ENCODE measurements at places on chromosomes 3 and 15. TPM values are rescaled to one million over a fixed set of nuclear protein-coding genes. Genes with fewer than 3 reads are reported as not detected.

The PLSCR4 gene
- 51.2 TPM for total RNA-seq

The AADACL2 gene
- total RNA-seq: not detected

The HIGD2B gene
- total RNA-seq: not detected

The PEX5L gene
- total RNA-seq: not detected

The SOX2 gene
- total RNA-seq: not detected

The NFKBIZ gene
- 19.1 TPM for total RNA-seq

DNA sequence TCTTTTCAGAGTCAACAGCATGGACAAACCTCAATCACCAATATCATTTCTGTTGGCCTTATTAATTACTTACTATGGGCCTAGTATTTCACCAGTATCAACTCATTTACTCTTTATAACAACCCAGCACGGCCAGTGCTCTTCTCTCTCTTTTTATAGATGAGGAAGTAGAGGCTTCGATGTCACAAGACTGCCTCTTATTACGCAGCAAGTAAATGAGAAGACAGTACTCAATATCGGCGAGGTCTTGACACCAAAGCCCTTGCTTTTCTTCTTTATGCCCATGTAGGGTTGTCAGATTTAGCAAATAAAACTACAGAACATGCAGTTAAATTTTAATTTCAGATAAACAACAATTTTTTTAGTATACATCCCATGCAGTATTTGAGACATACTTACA, 99.0 kb upstream of the KCNMB2 start:
- DNase-seq: no peak

DNA sequence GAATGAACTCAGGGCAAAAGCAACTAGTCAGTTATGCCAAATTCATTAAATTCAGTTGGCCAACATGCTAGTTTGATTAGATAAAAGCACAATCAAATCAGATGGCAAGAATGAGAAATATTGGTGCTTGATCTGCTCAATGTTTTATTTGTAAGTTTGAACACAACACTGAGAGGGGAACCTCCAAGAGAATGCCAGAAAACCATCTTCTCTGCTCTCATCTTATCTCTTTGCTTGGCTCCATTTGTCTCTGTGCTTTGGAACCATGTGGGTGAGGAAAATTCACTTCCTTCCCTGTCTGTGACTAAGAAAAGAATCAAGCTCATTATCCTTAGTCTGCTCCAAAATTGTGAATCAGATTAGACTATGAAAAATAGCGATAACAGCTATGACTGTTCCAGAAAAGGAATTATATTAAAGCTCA, 43.6 kb upstream of the DCBLD2 start:
- DNase-seq: peak; percentile 58

DNA sequence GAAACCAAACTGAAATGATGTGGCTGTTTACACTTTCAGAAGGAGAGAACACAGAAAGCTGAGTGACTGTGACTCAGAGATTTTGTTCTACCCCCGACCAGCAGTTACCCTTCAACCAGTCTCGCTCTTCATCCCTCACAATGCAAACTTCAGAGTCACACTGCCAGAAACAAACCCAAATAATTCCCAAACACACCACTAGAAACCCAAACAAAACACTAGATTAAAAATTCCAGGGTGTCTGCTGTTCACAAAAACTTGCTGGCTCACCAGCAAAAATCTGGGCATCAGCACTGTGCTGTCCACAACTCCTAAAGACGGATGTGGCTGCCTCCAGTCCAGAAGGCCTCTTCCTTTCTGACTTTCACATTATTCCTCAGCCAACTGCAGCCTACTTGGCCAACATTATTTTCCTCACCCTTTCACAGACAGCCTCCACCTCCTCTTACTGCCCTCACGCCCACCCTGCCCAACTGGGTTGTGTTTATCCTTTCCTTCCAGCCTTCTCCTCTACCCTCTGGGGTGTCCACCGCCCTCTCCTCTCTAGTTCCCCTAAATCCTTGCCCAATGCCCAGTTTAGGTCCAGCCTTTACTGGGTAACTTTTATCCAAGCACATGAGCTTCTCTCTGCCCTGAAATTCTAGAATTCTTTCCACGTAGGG, 71.4 kb downstream of the MECOM start:
- no peak for DNase-seq

- peak; percentile 53 for DNase-seq
Measured at GRCh38 chr3:66469220-66469640, 31.6 kb downstream of the LRIG1 start.

GRCh38 chr3:40477666-40478065, 744 bp downstream of the ZNF619 start:
- DNase-seq: no peak

GRCh38 chr3:156867174-156867573, 41.0 kb downstream of the LEKR1 start:
- no peak for DNase-seq

GRCh38 chr15:100018191-100018590, 285.0 kb upstream of the LYSMD4 start:
- DNase-seq: no peak

GRCh38 chr3:52820736-52821135, 9.7 kb downstream of the ITIH4 start:
- peak; percentile 50 for DNase-seq

DNA sequence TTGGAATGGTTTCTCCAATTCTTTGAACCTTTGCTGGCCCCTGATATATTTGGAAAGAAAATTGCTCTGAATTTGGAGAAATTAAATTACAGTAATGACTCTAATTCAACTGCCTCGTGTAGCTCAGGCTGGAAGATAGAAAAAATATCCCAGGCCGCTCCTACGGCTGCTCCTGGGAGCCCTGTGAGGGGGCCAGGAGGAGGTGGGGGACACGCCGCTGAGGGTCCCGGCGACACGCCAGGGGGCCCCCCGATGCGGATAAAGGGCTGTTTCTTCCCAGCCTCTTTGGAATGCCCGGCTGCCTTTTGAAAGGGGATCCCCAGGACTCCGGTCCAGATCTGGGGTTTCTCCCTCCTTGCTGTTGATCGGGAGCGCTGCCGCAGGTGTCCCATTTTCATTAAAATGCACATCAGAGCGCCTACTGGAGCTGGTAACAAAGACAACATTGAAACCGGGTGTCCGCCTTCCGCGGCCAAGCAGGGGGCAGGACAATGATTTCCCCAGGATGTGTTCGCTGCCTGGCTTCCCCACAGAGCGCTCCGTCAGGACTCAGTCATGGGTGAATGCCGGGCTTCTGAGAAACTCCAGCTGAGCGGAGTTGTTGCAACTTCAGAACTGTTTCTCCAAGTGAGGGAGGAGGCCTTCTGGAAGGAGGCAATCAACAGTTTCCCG, 200.1 kb upstream of the KBTBD8 start:
- peak; percentile 81 for DNase-seq

GRCh38 chr15:66241087-66241907, 12.3 kb downstream of the MEGF11 start:
- DNase-seq: no peak

DNA sequence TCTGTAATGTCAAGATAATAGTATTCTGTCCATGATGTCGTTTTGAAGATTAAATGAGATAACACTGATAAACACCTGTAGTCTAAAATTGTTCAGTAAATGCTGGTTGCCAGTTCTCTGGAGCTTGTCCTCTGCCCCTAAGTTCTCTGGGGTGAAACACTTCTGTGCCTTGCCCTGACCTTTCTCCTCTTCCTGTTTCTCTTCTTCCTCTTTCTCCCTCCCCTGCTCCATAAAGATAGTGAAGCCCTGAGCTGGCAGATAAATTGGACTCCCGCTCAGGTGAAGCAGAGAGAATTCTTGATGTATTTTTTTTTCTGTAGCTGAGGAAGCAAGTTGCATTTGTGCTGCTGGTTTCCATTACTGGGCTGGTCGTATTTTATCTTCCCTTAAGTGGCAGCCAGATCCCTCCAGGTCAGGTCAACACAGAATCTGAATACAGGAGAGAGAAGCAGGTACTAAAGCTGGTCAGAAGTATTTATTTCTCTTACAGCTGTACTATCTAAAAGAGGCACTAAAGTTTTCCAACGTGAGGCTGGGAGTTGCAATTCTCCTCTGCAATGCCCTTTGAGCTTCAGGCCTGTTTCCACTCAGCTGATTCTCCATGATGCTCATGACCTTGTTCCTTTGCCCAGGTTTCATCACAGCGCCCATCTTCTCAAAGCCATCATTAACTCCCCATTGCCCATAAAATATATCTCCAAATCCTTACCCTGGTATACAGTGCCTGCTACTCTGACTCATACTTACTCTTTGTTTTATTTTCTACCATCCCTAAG, 319.3 kb upstream of the CFAP20DC start:
- no peak for DNase-seq

- no peak for DNase-seq
Measured at GRCh38 chr3:23804441-23805209, 1.1 kb upstream of the UBE2E1 start.

DNA sequence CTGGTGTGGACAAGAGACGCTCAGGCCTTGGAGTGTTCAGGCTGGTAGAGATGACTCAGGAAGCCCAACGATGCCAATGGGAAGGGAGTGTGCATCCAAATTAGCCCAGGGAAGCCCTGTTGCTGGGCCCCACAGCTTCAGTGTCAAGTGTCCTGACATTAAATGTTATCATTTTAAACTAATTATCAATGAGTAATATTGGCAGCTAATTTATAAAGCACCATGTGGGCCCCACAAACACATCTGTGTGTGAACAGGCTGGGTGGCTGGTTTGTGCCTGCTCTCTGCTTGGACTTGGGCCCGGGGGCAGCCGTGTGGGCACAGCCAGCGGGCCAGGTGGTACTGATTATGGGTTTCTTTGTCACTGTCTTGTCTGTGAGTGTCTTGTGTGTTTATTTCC, 15.0 kb downstream of the FBLN2 start:
- peak; percentile 64 for DNase-seq

DNA sequence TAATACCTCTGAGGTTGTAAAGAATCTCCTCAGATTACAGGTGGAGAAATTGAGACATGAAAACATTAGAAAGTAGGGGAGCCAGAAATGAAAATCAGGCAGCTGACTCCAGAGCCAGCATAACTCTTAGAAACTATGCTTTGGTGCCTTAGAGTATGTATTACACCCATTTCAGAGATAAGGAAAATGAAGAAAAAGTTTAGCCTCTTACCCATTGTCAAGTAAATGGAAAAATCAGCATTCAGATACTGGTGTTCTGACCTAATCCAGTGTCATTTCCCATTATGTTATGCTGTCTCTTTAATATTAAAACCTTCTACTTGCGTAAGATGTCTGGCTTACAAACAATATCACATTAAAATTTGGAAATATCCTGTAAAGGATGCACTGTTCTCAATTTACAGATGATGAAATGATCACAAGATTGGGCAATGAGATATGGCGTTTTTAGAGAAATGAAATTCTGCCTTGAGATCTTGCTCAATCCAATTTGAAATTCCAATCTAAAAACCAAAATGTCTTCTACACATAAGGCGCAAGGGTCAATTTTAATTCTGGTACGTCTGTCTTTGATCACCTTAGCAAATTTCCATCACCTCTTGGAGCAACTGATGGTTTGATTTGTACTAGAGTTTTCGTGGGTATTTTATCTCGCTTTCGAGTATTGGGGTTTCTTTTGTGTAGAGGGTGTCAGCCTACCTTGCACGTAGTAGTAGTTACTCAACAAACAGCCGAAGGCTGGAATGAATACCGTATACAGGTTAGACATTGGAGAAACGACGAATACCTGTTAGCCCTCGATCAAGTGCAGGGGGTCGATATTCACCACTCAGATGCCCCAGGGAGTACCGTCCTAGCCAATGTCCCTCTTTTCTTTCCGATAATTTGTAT, 902 bp upstream of the ZCWPW2 start:
- peak; percentile 76 for DNase-seq

- no peak for DNase-seq
Measured at GRCh38 chr3:161250116-161250515, 29.0 kb downstream of the NMD3 start.

- DNase-seq: peak; percentile 76
Measured at GRCh38 chr15:78061963-78062427, 15.5 kb downstream of the TBC1D2B start.

GRCh38 chr3:132016061-132017041, 18.5 kb downstream of the CPNE4 start:
- DNase-seq: no peak

DNA sequence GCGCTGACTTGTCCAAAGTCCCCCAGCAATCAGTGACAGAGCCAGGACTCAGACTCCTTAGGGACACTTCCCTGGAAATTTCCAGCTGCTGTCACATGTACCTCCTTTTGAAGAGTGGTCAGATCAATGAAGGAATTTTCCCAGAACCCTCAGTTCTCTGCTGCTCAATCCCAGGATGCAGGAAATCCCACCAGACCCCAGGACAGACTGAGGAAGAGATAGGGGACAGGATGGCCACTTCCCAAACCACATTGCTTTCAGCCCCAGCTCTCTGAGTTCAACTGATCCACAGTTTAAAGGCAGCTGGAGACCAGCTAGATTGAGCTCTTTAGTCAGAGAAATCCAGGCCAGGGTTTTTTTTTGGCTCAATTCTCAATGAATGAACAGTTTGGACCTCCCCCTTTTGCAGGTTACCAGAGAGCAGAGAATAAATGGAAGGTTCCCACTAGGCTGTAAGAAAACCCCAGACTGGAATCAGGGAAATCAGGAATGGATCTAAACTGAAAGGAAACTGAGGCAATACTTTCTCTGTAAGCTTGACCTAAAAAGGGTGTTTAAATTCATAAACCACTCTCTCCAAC, 1.5 kb downstream of the CYP1A1 start:
- peak; percentile 58 for DNase-seq

DNA sequence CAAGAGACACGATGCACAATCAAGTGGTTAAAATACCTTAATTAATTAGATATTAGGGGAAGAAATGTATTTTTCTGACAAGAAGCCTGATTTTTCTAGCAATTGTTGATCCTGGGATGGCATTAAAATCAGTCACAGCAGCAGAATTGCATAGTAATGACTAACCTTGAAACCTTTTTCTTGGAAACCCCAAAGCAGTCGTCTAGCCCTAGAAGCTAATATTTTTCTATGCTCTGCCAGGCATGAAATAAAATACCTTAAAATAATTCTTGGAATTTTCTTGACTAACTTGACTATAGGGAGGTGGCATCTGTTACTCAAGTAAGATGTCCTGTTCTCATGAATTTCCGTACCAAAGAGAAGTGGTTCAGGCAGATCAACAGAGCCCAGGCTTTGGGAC, 204.1 kb downstream of the THRB start:
- peak; percentile 52 for DNase-seq

DNA sequence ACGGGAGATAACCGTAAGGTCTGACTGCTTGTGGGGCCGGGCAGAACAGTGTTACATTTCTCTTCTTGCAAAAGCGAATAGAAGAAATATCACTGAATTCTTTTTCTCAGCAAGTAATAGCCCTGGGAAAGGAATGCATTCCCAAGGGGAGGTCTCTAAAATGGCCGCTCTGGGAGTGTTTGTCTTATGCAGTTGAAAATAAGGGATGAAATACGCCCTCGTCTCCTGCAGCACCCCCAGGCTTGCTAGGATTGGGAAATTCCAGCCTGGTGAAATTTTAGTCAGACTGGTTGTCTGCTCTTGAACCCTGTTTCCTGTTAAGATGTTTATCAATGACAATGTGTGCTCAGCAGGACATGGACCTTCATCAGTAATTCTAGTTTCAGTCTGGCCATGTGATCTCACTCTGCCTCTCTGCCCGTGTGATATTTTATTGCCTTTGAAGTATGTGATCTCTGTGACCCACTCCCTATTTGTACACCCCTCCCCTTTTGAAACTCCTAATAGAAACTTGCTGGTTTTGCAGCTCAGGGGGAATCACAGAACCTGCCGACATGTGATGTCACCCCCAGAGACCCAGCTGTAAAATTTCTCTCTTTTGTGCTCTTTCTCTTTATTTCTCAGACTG, 715.6 kb downstream of the ROBO1 start:
- no peak for DNase-seq

GRCh38 chr3:172362583-172362982, 85.7 kb downstream of the GHSR start:
- no peak for DNase-seq

GRCh38 chr3:156368189-156368588, 186.7 kb downstream of the SSR3 start:
- no peak for DNase-seq

All from GM23248 (cell line).